ENCODE measurements at places on chromosomes 5 and 9. TPM values are rescaled to one million over a fixed set of nuclear protein-coding genes. Genes with fewer than 3 reads are reported as not detected.

DNA sequence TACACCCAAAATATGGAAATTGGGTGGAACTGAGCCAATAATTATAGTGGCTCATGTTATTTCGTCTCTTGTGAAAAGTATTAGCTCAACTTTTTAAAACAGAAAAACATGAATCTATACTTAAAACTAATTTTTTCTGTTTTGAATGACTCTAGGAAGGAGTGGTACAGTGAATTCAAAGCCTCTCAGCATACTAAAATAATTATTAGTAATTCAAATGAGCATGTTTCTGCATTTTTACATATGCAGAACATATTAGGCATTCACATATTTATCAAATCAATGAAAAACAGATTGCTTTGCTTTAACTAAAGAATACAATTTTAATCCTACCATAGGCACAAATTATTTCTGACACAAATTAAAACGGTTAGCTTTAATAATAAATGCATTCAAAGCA is 54.3 kb downstream of the CSNK1A1 start:
- no peaks in the 10 kb centered on the region for H3K27me3 ChIP-seq
- no peak for DNase-seq
- H3K4me1 ChIP-seq = peaks cover 41% of the 10 kb centered on the region
- peaks cover 69% of the 10 kb centered on the region for H3K36me3 ChIP-seq
- H3K27ac ChIP-seq = peak overlapping the region; percentile 86

GRCh38 chr9:131781069-131781468 is 41.2 kb upstream of the RAPGEF1 start:
- DNase-seq = no peak
- H3K36me3 ChIP-seq = no peaks in the 10 kb centered on the region
- peaks cover 18% of the 10 kb centered on the region for H3K27me3 ChIP-seq
- no peak overlapping the region for H3K4me3 ChIP-seq

- no peak overlapping the region for H3K27ac ChIP-seq
- H3K4me3 ChIP-seq = no peak overlapping the region
- DNase-seq = no peak
- no peaks in the 10 kb centered on the region for H3K27me3 ChIP-seq
- peaks cover 78% of the 10 kb centered on the region for H3K36me3 ChIP-seq
- no peaks in the 10 kb centered on the region for H3K4me1 ChIP-seq
Measured at GRCh38 chr9:134734270-134734669, 92.7 kb downstream of the COL5A1 start.

- peaks cover under 1% of the 10 kb centered on the region for H3K4me1 ChIP-seq
- no peak overlapping the region for H3K27ac ChIP-seq
- no peaks in the 10 kb centered on the region for H3K27me3 ChIP-seq
- peaks cover 3% of the 10 kb centered on the region for H3K36me3 ChIP-seq
- no peak for DNase-seq
Measured at GRCh38 chr5:131460867-131461572, 174.0 kb downstream of the RAPGEF6 start.

The DRD1 gene
- total RNA-seq = under 0.01 TPM

The GRHPR gene
- 165 TPM for total RNA-seq

DNA sequence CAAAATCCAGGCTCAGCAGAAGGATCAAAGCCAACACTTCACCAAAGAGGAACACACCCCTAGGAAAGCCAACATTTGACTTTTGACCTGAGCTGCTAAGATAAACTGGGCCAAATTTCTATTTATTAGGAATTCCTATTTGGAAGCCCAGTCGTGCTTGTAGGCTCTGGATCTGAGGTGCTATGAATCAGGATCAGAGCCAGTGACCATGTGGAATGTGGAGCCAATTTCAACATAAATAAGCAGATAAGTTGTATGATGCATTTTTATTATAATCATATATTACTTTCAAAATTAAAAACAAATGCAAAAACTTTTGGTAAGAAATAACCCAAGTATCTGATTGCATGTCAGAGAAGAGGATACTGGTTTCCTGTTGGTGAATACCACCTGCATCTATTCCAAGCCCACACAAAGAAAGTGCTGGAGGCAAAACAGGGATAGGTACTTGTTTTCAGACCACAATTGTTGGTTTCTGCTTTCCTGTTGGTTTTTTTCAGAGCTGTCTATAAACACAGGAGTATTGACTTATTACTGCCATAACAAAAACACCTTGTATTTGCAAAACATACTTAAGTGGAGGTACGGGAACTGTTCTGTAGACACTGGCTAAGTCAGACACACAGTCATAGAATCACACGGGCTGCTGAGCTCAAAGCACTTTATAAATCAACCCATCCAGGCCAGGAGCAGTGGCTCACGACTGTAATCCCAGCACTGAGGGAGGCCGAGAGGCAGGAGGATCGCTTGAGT is 52.8 kb downstream of the ARL15 start:
- H3K4me1 ChIP-seq = no peaks in the 10 kb centered on the region
- H3K27me3 ChIP-seq = no peaks in the 10 kb centered on the region
- H3K27ac ChIP-seq = no peak overlapping the region
- H3K36me3 ChIP-seq = no peaks in the 10 kb centered on the region

The ABO gene
- not detected for total RNA-seq
